ENCODE measurements at places on chromosomes 1 and 21.

GRCh38 chr1:33363470-33363861 is 42.6 kb upstream of the A3GALT2 start:
- DNase-seq = no peak

- peak; percentile 22 for DNase-seq
Observed at GRCh38 chr21:42515708-42516502, 2.3 kb downstream of the SLC37A1 start.

GRCh38 chr1:160741612-160742348 is 2.7 kb downstream of the SLAMF7 start:
- DNase-seq = no peak

- no peak for DNase-seq
Observed at GRCh38 chr1:14866911-14867612, 268.6 kb downstream of the KAZN start.

DNA sequence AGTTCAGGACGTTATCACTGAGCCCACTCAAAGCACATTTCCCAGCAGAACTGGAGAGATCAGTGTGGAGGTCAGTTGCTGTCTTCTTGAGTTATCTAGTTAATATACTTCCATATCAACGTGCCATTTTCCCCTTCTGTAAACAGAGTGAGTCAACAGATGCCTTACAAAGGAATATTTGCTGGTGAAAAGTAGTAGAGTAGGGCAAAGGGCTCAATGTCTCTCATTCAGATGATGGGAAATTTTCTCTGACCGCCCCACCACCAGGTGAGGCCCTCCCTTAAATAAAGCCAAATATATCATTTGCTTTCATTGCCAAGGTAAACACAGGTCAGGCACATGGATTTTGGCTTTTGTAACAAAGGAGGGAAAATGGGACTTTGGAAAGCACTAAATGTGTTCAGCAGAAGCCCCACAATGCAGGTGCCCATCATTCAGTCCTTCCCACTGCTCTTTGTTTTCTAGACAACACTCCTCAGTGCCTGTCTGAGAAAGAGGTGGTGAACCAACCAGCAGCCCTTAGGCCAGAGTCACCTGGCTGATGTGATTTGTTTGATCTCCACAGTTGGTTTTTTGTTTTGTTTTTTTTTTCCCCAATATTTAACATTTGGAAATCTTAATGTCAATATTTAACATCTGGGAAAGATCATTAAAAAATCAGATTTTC is 40.5 kb upstream of the SAMD13 start:
- DNase-seq = no peak

DNA sequence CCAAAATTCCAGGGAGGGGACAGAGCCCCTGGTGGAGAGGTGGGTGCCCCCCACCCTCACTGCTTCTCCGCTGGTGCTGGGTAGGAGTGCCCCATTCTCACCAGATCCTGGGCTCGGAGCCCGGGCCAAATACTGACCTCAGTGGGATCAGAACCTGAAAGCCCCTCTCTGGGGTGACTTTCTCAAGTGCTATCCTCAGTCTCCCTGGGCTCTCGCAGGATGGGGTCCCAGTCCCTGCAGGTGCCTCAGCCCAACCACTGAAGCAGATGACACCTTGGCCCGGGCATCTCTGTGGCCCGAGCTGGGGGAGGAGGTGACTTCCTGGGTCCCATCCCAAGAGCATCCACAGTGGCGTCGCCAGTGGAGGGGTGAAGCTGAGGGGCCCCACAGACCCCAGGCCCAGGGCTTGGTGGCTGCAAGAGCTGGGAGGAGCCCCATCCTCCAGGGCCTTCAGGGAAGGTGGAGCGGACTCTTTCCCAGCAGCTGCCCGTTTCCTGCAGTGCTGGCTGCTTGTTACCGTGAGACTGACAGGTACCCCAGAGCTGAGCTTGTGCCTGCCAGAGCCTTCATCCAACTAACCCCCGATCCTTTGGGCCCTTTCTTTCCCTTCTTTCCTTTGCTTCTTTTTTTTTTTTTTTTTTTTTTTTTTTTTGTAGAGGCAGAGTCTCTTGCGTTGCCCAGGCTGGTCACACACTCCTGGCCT is 3.9 kb upstream of the FNDC10 start:
- no peak for DNase-seq

DNA sequence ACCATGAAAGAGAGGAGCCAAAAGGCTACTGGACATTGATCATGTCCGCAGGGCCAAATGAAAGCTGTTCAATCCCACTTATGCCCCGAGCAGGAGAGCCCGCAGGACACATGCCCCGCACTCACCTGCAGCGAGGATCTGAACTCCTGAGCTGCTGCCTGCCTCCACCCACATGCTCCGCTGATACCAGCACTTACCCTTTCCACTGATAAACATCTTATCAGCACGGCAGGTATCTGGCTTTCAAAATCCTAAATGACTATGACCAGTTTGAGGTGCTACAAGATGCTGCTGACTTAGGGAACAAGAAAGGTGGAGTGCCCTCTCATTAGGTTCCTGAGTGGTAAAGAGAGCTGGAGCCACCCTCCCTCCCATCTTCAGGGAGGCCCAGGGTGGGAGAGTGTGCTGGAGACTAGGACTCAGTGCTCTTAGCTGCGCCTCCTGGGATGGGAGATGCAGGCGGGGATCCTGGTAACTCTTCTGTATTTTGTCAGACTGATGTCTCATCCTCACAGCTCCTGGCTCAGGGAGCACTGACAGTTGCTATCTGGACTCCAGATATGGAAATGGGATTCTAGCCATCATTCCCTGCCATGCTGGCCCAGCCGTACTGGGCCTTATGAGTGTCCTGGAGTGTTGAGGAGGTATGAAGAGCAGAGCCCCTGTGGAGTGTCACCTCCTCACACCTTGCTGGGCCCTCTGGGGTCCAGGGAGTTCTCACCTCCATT is 86.4 kb upstream of the F3 start:
- DNase-seq = no peak

- no peak for DNase-seq
Observed at GRCh38 chr1:48744032-48744431, 32.7 kb downstream of the BEND5 start.

DNA sequence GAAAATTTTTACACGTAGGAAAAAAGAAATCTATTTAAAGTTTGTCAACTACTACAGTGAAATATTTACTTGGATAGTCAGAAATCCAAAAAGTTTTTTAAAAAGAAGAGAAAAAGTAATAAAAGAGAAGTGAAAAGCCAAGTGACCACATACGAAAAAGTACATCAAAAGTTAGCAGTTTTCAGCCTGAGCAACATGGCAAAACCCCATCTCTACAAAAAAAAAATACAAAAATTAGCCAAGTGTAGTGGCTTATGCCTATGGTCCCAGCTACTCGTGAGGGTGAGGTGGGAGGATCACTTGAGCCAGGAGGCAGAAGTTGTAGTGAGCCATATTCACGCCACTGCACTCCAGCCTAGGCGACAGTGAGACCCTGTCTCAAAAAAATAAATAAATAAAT is 5.2 kb upstream of the MR1 start:
- no peak for DNase-seq

- no peak for DNase-seq
Observed at GRCh38 chr1:198411240-198411639, 129.2 kb downstream of the ATP6V1G3 start.

- DNase-seq = no peak
Observed at GRCh38 chr1:224852901-224853568, 76.4 kb upstream of the DNAH14 start.

- no peak for DNase-seq
Observed at GRCh38 chr21:27528697-27529096, 561.8 kb upstream of the ADAMTS5 start.

GRCh38 chr1:18668750-18669404 is 38.2 kb downstream of the PAX7 start:
- DNase-seq = no peak

GRCh38 chr1:180269645-180270529 is 39.8 kb downstream of the LHX4 start:
- no peak for DNase-seq

DNA sequence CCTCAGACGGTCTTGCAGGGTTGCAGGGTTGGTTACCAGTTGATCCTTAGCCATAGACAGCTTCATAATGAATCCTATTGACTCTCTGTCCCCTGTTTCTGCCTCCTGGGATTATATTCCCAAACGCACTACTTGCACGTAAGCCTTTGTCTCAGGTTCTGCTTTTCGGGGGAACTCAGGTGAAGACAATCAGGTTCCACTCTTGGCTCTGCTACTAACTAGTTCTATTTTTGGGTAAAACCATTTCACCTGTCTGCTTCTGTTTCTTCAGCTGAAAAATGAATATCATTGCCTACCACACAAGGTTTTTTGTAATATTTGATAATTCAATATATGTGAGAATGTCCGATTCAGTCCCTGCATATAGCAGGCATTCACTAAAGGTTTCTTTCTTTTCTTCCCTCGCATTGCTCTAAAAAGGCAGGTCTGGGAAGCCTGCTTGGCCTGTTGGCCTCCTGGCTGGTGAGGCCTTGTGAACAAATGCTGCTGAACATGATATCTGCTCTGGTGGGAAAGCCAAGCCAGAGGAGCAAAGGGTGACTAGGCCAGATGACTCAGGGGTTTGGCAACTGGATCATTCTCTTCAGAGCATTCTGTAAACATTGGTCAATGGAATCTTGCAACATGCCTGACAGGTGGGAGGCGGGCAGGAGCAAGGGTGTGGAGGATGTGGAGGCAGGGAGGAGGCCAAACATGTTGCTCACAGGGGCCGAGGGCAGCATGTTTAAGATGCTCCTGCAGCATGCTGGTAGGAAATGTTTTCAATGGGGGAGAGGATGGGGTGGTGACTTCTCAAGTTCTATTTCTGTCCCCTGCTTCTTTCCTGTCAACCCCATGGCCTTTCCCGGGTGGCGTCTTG is 23.8 kb downstream of the IER5 start:
- no peak for DNase-seq

- DNase-seq = no peak
Observed at GRCh38 chr21:44919111-44919912, 1.4 kb downstream of the ITGB2 start.

GRCh38 chr1:220828950-220829586 is 42.4 kb downstream of the MTARC1 start:
- DNase-seq = no peak

GRCh38 chr1:60848583-60849188 is 233.7 kb upstream of the NFIA start:
- DNase-seq = no peak

- DNase-seq = no peak
Observed at GRCh38 chr1:24441996-24442668, 26.5 kb downstream of the NIPAL3 start.

- DNase-seq = no peak
Observed at GRCh38 chr1:20141001-20141400, 1.9 kb downstream of the PLA2G2F start.

DNA sequence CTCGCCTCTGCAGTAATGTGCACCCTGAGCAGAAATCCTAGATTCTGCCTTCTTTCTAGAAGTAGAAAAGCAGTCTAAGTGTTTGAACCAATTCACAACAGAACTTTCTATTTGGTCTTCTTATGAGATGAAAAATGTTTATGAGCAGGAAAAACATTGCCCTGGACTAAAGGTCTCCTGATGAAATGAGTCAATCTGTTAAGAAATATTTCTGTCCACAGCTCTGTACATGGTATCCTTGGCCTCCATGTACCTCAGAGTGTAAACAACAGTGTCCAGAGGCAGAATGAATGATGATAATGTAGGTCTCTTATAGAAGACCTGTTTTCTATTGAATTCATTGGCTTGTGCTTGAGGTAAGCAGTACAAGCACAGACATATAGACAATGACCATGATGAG is 6.2 kb upstream of the APCS start:
- no peak for DNase-seq
